ENCODE measurements at places on chromosomes 2 and 18.

- DNase-seq: no peak
These were observed 676.1 kb downstream of the RNF144A start for GRCh38 chr2:7593360-7593759.

DNA sequence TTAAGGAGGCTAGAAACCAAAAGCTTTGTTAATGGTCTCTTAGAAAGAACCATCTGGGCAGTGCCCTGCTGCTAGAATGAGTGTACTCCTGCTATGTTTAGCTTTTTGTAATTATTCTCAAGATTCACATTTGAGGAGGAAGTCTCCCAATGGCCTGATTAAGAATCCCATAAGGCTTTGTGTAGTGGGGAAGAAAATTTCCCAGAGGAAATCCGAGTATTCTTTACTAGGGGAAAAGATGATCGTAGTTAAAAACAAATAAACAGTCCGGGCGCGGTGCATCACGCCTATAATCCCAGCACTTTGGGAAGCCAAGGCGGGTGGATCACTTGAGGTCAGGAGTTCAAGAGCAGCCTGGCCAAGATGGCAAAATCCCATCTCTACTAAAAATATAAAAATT lies 117.9 kb downstream of the PTRHD1 start:
- DNase-seq: no peak

DNA sequence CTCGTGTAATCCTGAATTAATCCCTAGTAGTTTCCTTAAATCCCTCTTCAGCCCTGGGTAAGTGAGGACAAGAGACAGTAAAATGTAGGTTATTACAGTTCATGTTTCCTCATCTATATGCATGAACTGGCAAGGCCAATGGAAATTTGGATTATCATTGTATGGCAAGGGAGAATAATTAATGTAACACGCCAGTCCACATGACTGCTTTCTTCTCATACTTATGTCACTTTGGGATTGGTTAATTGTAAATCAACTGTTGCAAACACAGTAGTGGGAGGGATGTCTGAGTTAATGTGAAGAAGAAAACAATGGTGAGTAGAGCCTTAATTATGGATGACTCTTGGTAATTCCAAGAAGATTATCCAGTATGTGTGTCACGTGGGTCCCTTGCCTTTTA lies 1.7 kb upstream of the SERPINB7 start:
- DNase-seq: no peak

DNA sequence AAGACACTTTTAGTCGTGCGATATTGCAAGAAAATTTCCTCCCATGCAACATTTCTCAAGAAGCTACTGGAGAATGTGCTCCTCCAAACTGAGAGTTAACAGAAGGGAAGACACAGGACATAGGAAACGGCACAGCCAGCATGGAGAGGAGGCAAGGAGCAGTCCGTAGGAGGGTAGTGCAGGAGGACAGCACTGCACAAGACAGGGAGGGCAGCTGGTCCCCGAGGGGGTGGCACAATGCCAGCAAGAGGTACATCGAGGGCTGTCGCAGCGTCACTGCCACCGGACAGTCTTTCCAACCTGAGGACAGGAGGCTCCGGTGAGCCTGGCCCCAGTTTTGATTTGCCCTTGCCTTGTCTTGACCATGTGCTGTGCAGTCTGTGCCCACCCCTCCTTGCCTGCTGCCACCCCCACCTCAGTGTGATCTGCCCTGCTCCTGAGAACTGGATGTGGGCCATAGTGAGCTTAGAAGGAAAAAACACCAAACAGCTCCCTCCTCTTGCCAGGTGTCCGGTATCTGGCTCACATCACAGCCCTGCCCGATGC lies 81.6 kb upstream of the LAPTM4A start:
- no peak for DNase-seq

GRCh38 chr2:72097276-72097675 lies 50.4 kb downstream of the CYP26B1 start:
- no peak for DNase-seq

- no peak for DNase-seq
These were observed 32.8 kb downstream of the SOCS6 start for GRCh38 chr18:70321616-70322015.

DNA sequence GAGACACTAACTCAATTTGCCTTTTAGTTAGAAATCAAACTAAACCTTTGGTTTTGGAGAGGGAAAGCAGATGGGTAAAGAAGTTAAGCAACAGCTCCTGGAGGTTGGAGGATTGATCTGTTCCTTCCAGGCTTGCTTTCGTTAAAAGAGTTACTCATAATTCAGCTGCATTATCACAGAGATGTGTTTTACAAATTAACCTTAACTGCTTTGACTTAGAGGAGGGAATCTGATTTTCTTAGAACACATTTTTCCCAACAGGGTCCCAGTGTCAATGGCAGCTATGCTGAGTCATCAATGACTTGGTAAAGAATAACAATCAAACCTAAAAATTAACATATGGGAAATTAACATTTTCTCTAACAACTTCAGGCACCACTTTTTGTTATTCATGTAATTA lies 113.4 kb downstream of the COPS8 start:
- DNase-seq: no peak

GRCh38 chr18:35000457-35000856 lies 40.8 kb upstream of the MAPRE2 start:
- no peak for DNase-seq

DNA sequence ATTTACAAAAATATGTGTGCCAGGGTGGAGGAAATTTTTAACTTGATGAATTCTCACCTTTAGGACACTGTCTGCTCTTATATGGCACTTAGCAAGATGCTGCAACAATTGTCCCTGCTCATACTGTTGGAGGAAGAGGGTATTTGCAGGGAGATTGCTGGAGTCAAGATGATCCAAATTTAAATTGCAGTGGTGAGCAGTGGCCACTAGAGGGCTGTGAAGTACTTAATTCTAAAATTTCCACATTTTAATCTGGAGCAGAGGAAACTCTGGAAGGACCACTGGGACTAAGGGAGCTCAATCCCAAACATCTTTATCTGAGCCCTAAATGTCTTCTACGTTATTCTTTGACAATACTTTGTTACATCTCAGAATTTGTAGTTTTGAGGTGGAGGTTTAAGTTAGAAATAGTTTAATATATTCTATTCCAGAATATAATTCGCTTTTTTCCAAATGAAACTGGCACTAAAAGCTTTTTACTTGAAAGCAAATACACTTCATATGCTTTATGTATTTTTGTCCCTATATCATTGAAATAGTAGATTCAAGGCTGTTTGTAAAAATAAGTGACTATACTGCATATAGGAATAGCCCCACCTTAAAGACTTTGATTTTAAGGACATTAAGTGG lies 33.0 kb upstream of the PTH2R start:
- DNase-seq: no peak

DNA sequence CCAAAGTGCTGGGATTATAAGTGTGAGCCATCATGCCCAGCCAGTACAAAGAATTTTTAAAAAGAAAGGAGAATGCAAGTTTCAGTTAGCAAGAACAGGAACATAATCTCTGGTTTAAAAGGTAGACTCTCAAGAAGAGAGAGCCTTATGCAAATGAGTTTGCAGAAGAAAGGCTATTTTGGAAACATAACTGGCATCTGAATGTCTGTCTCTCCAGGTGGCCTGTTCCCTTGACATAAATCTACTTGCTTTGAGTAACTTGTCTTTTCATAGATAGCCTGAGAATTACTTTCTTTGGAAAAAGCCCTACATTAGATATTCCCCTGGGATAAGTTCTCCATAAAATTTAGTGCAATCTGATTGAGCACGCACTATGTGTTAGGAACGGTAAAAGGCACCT lies 109.6 kb downstream of the ICOS start:
- no peak for DNase-seq

DNA sequence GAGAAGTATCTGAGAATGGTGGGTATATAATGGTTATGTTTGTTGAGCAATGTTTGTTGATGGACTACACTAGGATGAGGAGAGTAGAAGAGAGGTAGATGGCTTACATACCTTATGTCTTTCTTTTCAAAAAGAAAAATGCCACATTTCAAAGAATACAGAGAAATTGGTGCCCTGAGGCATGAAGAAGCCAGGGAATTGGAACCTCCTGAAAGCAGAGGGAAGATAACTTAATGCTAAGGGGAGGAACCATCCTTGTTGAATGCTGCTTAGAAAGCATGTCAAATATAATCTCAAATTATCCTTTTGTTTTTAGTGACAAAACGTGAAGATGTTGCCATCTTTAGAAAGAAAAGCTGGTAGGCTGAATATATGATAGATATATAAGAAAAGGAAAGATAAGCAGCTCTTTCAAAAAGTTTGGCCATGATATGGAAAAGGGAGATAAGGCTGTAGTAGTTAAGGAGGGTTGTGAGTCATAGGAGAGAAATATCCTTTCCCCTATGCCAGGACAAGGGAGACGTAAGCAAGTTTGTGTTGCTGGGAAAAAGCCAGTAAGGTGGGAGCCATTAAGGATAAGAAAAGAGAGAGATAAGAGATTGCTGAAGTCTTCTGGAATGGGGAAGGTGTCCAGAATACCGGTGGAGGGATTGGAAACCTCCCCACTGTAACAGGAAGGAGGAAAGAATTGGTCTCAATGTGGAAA lies 66.3 kb downstream of the SCN2A start:
- no peak for DNase-seq

DNA sequence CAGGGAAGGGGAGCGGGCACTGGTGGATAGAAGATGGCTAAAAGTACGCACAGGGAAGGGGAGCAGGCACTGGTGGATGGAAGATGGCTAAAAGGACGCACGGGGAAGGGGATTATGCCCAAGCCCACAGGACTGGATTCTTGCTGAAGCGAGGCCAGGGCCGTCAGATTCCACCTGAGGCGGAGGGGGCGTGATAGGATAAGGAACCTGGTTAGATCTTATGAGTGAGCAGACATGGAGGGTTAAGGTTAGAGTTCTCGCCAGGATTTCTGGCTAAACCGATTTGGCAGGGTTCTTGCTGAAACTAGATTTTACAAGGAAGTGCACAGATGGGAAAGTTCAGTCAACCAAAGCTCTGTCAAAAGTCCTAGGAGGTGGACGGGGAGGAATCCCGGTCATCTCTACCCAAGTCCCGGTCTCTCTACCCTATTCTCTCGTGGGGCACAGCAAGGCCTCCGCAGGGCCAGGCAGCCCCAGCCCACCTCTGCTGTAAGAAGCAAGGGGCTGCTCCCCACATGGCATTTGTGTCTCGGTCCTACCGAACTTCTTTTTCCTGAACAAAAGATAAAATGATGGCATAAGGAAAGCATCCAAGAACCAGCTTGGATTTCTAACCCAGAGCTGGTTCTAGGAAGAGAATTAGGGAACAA lies 140.8 kb downstream of the PTGR3 start:
- DNase-seq: no peak

- DNase-seq: no peak
These were observed 297.8 kb downstream of the MYCN start for GRCh38 chr2:16238001-16238761.

GRCh38 chr2:106336737-106337136 lies 131.5 kb downstream of the RGPD3 start:
- DNase-seq: no peak

- no peak for DNase-seq
These were observed 149.9 kb downstream of the SETBP1 start for GRCh38 chr18:44830581-44830980.

DNA sequence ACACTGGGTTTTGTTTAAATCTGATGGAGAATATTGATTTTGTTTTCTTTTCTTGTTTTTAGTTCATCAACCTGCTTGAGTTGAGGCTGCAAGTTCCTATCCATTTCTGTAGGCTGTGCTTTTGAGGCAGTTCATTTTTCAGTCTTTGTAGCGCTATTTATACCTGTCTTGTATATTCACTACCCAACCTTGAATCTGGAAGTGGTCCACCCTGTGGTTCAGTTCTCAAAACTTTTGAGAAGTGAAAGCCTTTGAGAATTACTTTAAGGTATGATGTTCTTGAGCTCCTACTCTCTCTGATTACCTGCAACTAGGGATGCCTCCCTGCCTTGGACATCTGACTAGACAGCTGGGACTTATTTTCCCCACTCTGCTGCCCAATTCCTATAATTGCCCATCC lies 53.5 kb upstream of the KCNE4 start:
- DNase-seq: no peak

GRCh38 chr18:76803814-76804213 lies 18.5 kb upstream of the ZNF236 start:
- DNase-seq: no peak

- no peak for DNase-seq
These were observed 245.2 kb upstream of the GULP1 start for GRCh38 chr2:188046437-188046836.

DNA sequence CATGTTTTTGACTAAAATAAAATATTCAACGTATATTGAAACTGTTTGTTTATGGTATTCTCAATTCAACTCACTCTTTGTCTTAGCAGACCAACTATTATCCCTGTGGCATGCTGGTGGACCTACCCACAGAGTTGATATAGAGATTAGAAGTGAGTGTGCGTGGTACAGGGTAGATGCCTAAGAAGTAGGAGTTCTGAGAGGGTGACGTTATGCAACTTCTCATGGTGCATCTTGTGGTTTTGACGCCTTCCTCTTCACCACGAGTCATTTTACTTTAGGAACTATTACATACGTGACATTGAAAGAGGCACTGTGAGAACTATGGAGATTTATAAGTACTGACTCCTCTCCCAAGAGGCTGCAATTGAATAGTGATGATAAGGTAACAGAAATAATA lies 26.6 kb upstream of the NAPG start:
- DNase-seq: no peak
